ENCODE measurements at places on chromosomes 11 and 22.

- DNase-seq = no peak
Observed at GRCh38 chr11:7977232-7977917, 9.8 kb upstream of the EIF3F start.

DNA sequence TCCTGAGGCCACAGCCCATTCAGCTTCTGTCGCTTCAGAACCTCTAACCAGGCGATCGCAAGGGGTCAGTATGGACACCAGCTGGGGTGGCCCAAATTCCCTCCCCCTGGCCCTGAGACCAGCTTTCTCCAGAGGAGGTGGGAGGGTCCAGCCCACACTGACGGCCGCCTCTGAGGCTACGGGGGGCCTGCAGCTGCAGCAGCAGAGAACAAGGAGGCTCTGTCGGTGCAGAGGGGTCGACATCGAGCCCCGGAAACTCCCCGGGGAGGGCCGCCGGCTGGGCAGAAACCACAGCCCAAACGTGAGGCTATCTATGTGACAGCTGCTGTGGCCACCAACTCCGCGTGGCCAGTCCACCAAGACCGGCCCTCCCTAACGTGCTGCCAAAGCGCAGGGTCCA, 40.8 kb downstream of the ELFN2 start:
- no peak for DNase-seq

DNA sequence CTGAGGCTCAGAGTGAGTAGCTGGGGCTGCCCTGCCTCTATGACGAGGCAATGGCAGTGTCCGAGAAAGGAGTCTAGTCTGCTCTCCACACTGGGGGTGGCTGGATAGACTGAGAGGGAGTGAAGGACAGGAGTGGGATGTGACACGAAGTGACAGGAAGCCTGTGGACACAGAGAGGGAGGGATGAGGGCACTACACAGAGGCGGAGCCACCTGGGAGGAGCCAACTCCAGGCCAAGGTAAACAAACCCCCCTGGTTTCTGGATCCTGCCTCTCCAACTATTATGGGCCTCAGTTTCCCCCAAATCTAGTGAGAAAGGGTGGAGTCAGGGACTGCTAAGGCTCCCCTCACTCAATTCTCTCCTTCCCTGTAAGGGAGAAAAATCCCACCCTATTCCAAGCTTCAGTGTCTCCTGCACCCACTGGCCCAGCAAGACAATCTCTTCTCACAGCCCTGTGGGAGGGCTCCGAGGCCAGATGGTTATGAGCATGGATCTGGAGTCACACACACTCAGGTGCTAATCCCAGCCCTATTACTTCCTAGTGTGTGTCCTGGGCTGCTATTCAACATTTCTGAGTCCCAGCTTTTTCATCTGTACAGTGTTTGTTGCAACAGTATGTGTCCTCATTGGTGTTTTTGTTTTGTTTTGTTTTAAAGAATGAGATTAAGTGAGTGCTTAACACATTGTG, 24.9 kb downstream of the ASPHD2 start:
- DNase-seq = no peak

- DNase-seq = no peak
Observed at GRCh38 chr22:44594951-44595350, 96.9 kb upstream of the RTL6 start.

DNA sequence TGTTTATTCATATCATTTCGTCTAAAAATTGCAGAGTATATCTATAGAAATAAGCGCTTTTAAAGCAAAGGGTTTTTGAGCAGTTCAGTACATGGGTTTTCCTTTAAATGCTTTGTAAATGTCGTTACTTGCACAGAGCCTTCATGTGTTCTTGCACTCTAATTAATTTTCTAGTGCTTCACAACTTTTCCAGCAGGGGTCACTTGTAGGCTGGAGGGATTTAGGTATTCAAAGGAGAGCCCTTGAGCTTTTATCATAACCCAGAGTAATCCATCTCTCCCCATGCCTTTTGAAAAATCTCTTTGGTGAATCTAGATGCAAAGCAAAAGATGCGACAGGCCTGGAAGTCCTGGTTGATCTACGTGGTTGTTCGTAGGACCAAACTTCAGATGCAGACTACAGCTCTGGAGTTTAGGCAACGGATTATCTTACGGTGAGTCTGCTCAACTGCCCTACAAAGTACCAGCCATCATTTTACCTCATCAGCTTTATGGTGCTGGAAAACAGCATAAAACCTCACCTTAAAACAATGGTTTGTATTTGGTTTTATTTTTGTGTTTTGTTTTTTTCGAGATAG, 60.4 kb downstream of the SFI1 start:
- no peak for DNase-seq

- no peak for DNase-seq
Observed at GRCh38 chr22:24059793-24060192, 48.7 kb downstream of the CABIN1 start.

DNA sequence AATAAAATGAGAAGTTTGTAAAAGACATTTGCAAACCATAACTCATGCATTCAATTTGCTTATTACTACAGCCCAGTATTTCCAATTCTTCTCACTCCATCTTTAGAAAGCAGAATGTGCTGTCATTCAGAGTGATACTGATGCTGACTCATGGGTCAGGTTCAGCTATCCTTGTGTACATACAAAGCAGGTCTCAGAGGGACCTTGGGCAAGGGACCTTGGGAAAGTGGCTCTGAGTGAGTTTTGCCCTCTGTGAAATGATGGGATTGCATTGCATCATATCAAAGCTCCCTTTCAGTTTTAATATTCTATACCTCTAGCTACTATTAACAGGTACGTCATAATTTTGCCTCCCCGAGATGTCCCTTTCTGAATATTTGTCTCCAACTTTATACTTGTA, 848.7 kb downstream of the OPCML start:
- no peak for DNase-seq

DNA sequence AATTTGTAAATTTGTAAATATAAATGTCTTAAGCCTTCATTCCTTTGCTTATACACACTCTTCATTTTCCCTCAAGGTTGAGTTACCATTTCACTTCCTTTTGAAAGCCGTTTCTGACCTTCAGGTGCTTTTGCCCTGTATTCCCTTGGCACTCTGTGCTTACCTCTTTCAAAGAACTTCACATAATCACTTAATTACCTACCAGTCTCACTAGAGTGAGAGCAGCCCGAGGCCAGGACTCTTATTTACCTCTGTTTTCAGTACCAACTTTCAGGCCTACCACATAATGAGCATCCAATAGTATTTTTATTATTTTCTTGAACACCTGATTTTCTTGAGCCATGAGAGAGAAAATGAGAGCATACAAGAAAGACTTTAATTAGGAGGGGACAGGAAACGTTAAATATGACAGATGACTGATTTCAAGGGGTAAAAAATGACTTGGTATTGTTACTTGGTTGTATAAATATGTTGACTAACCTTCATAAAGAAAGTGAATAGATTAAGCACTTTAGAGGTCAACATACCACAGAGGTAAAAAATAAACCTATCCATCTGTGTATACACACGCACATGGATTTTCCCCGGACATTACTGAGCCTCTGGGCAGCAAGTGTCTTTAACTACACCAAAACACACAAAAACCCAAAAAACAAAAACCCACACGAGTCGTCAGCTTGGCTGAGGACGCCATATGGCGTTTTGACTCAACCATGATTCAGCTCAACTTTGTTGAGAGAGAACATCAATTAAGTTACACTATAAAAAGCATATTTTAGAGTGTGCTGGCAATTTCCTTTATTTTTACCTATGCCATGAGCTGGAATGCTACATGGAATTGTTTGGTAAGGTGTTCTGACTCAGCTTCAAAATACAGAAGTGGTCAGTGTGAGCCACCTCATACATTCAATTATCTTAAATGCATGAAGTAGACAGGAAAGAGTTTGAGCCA, 7.6 kb downstream of the ATXN10 start:
- no peak for DNase-seq

DNA sequence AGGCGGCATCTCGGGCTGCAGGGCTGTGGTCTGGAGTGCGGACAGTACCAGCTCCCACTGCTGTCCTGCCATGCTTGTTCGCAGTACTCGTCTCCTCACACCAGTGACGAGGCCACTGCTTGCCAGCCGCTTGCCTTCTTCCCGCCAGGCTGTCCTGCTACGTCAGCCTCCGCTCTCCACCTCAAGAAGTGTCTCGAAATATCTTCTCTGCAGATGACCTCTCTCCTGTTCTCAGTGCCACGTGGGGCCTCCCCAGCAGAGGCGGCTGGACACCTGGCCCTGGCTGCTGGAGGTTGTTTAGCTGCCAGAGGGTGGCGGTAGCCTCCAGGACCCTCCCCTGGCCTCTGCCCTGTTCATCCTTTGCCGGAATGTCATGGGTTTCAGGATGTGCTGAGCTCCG, 3.1 kb upstream of the CCDC188 start:
- DNase-seq = no peak

GRCh38 chr22:45608763-45609180, 62.9 kb upstream of the ATXN10 start:
- no peak for DNase-seq

- no peak for DNase-seq
Observed at GRCh38 chr22:30636226-30637077, 871 bp downstream of the SLC35E4 start.

DNA sequence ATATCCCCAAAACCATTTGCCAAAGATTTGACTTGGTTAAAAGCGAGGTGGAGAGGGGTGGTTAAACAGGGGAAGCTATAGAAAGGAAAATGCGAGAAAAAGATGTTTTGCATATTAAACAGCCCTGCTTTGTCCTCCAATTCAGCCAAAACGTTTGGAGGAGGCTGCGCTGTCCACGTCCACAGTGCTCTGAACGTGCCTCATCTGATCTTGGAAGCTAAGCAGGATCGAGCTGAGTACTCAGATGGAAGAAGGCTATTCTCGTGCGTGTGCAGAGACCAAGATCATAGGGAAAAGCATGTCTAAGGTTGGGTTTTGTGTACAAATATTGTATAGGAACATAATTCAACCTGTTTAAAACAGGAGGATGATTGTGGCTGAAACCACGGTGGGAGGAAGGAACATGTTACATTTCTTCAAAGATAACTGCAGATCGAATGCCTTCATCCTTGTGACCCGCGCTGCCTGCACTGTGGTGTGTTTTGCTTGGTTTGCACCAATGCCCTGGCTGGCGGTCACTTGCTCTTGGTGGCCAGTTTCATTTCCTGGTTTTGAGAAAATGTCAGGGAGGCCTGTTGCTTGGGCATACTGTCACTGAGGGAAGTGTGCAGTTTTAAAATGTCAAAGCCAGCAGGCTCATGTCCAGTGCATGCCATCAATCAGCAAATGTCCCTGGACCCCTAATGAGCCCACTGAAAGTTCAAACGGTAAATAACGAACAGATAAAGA, 40.4 kb downstream of the FLI1 start:
- no peak for DNase-seq

DNA sequence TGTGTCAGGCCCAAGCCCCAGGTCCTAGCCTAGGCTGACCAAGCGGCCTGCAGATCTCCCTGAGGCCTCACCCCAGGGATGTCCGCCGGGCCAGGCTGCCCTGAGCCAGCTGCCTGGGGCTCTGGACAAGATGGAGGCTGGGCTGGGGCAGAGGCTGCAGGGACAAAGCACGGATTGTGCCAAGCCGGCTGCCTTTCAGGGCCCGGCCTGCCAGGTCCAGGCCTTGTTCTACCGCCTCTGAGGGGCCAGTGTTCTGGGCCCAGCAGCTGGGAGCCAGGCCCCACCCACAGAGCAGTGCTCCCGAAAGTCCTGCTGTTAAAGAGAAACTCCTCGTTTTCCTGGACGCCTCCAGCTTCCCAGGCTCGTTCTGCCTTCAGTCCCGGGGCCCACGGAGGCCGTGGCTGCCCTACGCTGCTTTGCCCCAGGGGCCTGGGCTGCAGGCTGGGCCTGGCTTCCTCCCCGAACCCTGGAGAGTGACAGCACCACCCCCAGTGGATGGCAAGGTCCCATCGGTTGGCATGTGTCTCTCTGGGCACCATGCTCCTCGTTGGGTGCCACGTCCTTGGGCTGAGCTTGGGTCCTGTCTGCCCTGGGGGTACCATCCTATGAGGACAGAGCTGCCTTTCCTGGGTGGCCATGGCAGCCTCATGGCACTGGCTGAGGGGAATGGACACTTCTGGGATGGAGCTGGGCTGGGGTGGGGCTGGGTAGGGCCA, 7.6 kb downstream of the BRSK2 start:
- DNase-seq = no peak

GRCh38 chr22:43446916-43447315, 35.1 kb downstream of the MPPED1 start:
- DNase-seq = peak; percentile 54

All from NCI-H1417 treated with DMSO at 0.1 percent for 48 hours (cell line).